ENCODE measurements at places on chromosomes 2 and 18.

- DNase-seq: no peak
Measured at GRCh38 chr18:57984490-57985115, 59.4 kb upstream of the NEDD4L start.

DNA sequence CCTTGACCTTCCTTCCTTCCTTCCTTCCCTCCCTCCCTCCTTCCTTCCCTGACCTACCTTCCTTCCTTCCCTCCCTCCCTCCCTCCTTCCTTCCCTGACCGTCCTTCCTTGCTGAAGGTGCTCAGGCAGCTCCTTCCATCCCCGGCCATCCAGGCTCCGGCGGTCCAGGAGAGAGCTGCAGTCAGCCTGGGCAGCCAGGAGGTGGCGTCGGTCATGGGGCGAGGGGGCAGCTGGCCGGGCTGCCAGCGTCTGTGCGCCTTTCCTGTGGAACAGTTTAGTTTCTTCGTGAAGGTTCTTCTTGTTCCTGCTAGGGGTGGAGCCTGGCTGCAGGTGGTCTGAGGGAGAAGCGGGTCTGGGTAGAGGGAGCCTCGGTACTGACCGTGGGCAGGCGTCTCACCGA, 15.7 kb downstream of the GPR35 start:
- DNase-seq: no peak

- DNase-seq: no peak
Measured at GRCh38 chr18:59555995-59556659, 141.1 kb downstream of the CCBE1 start.

DNA sequence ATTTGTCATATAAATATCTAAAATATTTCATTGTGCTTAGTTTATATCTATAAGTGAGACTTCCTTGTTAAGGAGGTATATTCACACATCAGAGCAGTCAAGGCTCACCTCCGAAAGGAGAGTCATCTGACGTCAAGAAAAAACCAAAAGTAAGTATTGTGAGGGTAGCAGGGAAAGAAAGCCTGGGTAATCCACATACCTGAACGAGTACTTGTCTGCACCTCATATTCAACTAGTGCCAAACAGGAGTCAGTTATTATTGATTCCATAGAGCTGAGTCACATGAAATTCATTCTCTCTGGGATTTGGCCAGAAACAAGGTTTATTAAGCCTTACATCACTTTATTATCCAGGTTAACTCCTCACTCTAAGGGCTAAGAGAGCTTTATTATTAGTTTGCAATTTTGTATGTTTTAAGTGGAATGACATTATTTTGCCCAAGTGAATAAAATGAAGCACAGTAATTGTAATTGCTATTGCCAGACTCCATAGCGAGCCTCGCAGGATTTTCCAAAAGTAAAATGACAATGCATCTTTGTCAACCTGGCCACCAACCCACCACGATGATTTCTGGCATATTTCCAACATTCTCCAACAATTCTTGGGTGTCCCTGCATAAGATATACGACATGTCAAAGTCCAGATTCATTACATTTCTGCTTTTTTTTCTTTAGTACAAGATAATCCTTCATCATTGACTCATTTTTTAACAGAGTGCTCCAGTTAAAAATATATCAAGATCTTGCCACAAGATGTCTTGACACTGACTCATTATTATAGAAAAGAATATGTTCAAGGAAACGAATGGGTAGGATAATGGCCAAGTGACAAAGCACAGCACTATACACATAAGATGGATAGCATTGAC, 1210.4 kb upstream of the ACVR2A start:
- no peak for DNase-seq

GRCh38 chr2:160783474-160783873, 289.9 kb upstream of the RBMS1 start:
- no peak for DNase-seq

Measured in CD4-positive, alpha-beta T cell treated with Interleukin-2 at 100 ng/mL for 4 hours (primary cell).